Glutamatergic neuron (in vitro differentiated cells): ENCODE measurements at places on chromosomes 1 and 21.

- no peak for DNase-seq
Measured at GRCh38 chr1:202243006-202243405, 49.4 kb downstream of the LGR6 start.

DNA sequence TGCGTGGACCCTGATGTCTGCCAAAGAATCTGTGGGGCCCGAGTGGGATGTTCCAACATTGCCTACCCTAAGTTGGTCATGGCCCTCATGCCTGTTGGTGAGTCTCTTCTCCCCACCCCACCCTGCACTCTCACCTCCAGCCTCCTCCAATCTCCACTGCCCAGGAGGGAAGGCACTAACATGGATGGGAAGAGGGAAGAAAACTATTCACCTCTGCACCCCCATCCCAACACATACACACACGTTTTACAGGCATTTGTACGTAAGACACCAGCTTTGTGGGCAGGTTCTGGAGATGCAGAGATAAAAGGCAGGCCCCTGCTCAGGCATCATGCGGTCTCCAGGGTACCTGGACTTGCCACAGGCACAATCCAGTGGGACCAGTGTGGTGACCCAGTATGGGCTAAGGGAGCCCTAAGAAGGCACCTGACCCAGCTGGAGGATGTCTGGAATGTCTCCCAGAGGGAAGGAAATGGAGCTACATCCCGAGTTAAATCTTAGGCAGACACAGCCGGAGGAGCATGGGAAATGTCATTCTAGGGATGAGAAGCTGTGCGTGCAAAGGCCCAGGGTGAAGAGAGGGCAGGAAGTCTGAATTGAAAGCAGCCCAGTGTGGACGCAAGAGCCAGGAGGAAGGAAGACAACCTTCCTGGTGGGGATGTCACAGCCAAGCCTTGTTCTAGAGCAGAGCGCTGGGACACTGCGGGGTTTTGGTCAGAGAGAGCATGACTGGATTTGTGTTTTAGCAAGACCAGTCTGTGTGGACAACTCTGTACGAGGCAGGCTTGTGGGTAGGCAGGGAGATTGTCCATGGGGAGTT lies 11.4 kb downstream of the SLC5A9 start:
- DNase-seq, result no peak

DNA sequence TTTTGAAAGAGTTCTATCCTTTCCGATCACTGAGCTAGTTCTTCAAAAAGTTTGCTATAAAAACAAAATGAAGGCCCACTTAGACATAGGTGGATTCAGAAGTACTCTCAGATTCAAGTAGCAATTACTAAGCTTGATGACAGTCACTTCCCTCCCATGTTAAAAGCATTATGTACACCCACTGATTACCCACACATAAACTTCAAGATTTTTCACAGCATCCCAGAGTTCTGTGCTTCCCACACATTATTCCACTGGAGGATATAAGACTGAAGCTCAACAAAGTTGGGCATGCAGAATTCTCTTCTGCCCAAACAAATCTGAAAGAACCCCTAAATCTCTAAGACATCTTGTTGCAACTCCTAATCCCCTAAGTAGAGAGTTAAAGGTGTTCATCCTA lies 29.5 kb downstream of the VAMP4 start:
- DNase-seq, result no peak

DNA sequence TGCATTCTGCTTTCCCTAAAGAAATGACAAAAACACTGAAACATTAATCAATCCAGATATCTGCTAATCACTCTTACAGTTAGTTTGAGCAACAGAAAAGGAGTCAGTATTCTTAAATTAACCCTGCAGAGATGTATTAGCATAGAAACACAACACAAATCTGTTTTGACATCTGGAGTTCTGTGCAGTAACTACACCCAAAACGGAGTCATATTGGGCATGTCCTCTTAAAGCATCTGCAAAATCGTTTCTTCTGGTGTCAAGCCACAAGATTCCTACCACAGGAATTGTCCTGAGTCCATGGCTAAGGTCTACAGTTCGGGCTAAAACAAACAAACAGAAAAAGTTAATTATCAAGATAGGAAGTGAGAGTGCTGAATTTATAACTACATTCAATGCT lies 332.1 kb upstream of the PKN2 start:
- no peak for DNase-seq

GRCh38 chr1:205505791-205506190 lies 1.3 kb downstream of the CDK18 start:
- DNase-seq, result no peak

- DNase-seq, result no peak
Measured at GRCh38 chr1:81420760-81421159, 380.0 kb upstream of the ADGRL2 start.

DNA sequence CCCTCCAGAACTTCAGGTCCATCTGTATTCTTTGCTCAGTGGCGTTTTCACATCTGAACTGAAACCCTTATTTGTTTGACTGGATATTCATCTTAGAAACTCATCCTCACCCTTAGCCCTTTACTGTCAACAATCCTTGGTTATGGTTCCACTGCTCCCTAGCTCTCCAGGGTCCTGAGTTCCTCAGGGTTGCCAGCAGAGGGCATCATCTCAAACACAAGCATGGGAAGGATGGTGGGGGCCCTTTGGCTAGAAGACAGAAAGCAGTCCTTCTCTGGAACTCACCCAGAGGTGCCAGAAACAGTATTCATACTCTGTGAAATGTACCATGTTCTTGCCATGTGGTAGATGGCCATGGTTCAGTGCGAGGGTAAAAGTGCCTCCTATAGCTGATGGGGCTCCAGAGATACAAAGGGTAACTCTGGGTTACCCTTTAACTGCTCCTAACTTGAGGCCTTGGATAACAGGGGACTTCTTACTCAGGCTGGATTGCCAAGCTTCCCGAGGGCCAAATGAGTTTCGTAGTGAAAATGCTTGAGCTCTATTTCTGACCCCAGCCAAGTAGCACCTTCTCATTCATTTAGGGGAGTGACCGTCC lies 11.3 kb downstream of the NCSTN start:
- peak; percentile 49 for DNase-seq

DNA sequence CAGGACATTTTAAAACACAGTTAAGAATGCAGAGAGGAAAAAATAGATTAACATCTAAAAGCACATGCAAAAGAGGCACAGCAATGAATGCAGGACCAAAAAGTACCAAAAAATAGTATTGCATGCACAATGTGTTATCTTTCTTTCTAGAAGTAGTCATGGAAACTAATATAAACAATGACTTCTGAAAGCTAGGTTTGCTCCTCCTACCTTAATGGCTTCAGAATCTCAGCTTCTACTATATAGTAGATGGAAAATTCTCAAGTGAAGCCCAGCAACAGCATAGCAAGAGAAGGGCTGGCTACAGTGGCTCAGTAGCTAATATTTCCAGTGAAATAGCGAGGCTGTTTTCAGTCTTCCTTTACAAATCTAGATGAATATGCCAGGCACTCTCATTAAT lies 125.1 kb downstream of the CRB1 start:
- no peak for DNase-seq

DNA sequence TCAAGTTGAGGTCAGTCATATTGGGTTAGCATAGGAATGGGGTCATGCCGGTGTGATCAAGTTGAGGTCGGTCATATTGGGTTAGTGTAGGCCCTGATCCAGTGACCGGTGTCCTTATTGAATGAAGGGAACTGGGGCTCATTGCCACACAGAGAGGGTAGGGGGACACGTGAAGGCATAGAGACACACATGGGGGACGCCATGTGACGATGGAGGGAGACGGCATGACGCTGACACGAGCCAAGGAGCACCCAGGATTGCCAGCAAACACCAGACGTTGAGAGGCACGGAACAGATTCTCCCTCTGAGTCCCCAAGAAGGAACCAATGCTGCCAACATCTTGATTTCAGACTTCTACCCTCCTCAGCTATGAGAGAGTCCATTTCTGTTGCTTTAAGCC lies 136.9 kb upstream of the ZBTB40 start:
- no peak for DNase-seq

DNA sequence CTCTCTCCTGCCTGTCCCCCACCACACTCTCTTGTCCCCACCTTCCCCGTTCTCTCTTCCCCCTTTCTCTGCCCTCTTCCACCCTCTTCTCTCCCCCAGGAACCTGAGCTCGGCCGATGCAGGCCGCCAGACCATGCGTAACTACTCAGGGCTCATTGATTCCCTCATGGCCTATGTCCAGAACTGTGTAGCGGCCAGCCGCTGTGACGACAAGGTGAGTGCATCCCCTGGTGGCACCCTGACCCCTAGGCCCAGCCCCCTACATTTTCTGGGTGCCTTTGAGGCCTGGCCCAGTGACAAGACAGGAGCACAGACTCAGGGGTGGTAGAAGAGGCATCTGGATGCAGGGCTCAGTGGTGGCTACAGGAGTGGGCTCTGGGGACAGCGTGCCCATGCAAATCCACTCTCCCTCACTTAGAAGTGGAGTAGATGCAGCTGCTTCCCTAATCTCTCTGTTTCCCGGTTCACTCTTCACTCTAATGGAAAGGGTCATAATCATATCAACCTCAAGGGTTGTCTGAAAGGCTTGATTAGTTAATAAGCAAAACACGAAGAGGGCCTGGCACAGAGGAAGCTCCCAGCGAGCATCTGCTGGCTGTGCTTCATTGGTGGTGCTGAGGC lies 37.0 kb downstream of the PKP1 start:
- peak; percentile 29 for DNase-seq

GRCh38 chr1:164051782-164052181 lies 507.2 kb upstream of the PBX1 start:
- no peak for DNase-seq

- DNase-seq, result no peak
Measured at GRCh38 chr1:6596886-6597776, 5.5 kb downstream of the KLHL21 start.

DNA sequence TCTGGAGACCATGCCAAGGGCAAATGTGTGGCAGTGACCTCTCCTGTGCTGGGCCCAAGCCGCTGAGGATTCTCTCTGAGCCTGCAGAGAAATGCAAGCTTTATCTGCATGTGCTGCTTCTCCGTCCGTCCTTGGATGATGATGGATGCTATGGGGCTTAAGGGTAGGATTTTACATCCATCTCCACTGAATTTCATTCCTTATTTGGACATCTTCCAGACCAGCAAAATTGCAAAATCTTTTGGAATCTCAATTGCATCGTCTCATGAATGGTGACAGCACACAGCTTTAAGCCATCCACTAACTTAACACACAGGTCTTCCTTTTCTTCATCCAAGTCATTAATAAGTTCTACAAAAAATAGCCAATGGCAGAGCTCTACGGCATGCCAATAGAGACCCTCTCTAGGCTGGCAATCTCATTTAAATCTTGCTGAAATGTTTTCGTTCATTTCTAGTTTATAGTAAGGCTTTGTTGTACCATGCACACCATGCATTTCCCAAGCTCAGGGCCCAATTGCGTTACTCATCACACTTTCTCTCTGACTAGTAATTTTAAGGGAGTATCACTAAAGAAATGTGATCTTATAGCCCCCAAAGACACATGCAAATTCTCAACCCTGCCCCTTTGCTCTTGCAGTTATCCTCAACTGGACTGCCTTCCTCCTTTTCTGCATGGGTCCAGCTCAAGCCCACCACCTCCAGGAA lies 11.1 kb downstream of the BATF3 start:
- DNase-seq, result no peak

GRCh38 chr1:204130981-204131892 lies 20.6 kb downstream of the ETNK2 start:
- no peak for DNase-seq

DNA sequence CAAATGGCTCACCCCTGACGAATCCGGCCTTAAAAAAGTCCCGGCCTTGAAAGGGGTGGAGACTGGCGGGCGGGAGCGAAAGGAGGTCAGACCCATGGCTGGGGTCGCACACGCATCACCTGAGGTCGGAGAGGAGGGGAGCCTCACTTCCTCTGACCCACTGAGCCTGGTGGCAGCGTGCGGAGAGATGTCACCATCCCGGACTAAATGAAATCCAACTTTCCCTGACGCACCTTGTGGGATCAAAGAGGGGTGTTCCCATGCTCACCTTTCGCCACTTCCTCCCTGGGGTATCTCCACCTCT lies 709 bp upstream of the SLC41A1 start:
- no peak for DNase-seq

GRCh38 chr1:156262461-156263287 lies 14.8 kb upstream of the PAQR6 start:
- no peak for DNase-seq

- no peak for DNase-seq
Measured at GRCh38 chr1:98949621-98950020, 55.0 kb downstream of the PLPPR5 start.

- DNase-seq, result no peak
Measured at GRCh38 chr1:166924823-166925541, 48.9 kb upstream of the TADA1 start.

DNA sequence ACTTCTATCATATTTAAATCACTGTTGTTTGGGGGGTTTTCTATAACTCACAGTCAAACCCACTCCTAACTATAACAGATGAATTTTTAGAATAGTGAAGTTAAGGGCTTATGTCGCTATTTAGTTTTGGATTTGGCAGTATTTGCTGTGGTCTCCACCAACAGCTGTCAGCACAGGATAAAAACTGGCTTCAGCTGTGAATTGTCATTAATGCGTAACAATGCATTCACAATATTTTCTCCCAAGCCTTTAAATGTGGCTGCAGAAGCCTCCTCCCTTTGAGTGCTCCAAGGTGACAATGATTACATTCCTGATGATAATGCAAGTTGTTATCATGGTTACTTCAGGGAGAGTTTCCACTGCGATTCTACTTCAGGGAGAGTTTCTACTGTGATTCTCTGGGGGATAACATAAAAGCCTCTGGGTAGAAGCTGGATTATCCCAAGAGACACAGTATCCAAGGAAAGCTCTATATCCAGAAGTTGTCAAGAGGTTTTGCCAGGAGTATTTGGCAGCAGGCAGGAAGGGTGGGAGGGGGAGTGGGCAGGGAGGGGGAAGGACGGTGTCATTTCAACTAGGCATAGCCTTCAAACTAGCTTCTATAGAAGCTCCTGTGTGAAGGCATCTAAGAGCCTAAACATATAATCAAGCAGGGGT lies 14.9 kb upstream of the SMIM12 start:
- DNase-seq, result no peak

DNA sequence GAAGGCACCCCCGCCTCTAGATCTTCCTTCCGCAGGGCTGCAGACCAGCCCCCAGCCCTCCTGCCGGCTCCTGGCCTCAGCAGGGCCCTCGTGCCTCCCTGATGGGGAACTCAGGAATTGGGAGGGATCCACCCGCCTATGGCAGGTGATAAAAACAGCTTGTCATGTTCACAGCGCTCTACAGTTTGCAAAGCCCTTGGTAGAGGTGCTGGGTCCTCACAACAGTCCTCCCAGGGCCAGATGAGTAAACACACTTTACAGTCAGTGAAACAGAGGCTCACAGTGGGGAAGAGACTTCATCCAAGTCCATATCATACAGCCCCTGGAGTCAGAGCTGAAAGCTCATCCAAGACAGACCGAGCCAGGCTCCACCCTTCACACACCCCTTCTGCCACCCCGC lies 97.0 kb upstream of the IFFO2 start:
- DNase-seq, result no peak

GRCh38 chr21:39579734-39580332 lies 32.9 kb upstream of the B3GALT5 start:
- no peak for DNase-seq

- peak; percentile 62 for DNase-seq
Measured at GRCh38 chr1:164576291-164577271, 17.6 kb downstream of the PBX1 start.

- DNase-seq, result no peak
Measured at GRCh38 chr1:99595041-99595440, 50.9 kb upstream of the PALMD start.
